Islet precursor cell (in vitro differentiated cells): ENCODE measurements at places on chromosomes 2 and 18.

- peak; percentile 70 for DNase-seq
Observed at GRCh38 chr2:11342551-11343367, 1.7 kb downstream of the ROCK2 start.

DNA sequence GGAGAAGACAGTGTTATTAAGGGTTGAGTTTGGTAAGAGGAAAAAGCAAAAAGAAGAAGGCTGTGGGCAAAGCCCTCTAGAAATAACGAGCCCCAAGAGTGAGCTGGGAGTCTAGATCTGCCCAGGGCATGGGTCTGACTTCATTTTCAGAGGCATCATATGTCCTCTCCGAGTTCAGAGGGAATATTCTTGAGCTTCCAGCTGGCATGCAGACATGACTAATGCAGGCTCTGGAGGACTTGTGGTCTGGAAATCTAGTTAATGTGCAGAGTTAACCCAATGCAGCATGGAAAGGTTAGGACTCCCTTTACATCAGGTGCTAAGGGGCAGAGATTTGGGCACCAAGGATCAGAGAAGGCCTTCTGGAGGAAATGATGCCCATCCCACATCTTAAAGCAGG is 7.3 kb downstream of the ACMSD start:
- no peak for DNase-seq

DNA sequence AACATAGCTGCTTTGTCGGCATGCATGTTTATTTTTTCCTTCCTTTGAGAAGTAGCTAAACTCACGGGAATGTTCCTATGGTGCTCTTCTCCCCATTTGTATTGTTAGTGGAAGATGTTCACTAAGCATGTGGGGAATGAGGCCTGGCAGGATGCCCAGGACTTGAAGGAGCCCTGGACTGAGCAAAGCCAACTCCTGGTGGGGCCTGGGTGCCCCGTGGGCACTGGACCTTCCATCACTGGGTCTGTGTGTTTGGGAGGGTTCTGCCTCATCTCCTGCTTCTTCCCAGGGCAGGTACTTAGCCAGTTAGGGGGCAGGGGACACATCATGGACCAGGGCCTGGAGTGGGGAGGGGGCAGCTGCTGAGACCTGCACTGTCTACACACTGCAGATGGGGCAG is 49.3 kb downstream of the ACAA2 start:
- no peak for DNase-seq

DNA sequence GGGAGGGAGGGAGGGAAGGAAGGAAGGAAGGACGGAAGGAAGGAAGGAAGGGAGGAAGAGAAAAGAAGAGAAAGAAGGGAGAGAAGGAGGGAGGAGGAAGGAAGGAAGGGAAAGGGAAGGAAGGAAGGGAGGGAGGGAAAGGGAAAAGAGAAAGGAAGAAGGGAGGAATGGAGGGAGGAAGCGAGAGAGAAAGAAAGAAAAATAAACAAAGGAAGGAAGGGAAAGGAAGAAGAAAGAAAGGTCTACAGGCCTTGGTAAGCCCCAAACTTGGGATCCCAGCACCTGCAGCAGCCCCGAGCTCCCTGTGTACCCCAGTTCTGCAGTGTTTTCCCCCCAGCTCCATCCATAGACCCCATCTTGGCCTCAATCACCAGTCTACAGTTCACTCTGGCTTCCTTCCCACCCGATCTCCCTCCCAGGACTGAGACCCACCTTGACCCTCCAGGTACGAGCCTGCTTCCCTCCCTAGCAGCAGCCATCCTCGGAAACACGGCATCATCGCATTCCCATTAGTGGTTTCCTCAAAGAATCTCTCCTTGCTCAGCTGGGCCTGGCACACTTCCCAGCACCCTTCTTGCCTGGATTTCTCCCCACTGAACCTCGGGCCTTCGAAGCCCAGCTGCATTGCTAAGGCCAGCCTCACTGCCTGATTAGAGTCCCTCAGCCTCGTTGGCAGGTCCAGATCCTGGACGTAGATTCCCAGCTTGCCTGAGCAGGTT is 46.1 kb upstream of the SH3BP4 start:
- no peak for DNase-seq

- DNase-seq, result no peak
Observed at GRCh38 chr2:219718066-219718465, 90.6 kb downstream of the SLC4A3 start.

DNA sequence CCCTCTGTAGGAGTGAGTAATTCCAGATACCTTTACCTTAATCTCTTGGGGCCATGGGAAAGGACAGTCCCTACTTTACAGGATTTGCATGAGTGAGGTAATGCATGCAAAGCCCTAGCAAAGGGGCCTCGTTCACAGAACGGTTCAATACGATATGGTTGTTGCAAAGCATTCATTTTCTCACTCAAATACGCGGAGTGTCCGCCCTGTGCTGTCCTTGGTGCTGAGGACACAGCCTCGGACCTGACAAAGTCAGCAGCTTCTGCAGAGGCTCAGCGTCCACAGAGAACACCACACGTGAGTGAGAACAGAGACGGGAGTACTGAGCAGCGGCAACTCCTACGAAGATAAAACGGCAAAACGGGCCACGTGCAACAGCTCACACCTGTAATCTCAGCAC is 125.7 kb downstream of the EIPR1 start:
- no peak for DNase-seq

DNA sequence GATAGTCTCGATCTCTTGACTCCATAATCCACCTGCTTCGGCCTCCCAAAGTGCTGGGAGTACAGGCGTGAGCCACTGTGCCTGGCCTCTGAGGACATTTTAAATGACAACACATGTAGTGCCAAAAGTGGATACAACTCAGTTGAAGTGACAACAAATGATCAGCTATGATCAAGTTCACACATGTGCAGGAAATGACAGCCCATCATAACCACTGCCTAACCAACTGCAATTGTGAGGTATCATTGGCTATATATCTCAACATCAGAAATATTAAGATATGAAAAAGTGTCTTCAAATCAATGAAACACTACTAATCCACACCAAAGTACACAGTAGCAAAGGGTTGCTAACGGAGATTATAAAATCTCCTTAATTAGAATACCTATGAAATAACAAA is 84.8 kb downstream of the DTNB start:
- DNase-seq, result no peak

GRCh38 chr2:227703961-227704360 is 13.9 kb downstream of the SLC19A3 start:
- peak; percentile 61 for DNase-seq

- no peak for DNase-seq
Observed at GRCh38 chr2:144518748-144519596, 947 bp downstream of the ZEB2 start.

DNA sequence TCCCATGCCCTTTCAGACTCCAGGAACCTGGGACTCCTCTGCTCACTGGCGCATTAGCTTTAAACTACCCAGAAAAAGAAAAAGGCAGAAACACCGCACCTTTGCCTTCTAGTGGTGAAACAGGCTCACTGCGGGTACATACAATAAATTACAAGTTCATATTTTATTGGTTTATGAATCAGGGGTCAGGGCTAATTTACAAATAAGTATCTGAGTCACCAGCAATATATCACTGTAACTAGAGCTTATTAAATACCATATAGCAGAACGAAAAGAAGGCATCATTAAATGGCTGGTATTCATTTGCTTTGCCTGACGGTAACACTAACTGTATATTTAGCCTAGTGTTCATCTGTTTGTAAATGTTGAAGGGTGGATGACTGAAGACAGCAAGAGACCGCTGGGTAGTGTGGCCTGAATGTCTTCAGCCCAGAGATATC is 26.9 kb upstream of the DTNB start:
- DNase-seq, result no peak

DNA sequence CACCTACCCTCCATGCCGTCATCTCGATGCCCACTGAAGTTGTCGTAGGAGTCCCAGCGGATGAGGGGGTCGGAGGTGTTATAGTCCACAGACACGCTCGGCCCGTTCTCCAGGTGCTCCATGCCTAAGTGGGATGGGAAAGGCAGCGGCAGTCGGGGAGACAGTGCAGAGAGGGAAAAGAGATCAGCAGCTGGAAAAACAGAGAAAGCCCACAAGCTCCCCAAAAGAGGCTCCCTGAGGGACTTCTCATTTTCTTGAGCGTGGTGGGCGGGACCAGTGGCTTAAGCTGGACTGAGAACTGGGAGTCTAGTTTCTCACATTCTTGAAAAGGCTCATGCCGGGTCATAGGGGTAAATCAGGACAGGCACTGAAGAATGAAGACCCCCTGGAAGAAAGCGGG is 121.9 kb downstream of the TNS1 start:
- DNase-seq, result no peak

DNA sequence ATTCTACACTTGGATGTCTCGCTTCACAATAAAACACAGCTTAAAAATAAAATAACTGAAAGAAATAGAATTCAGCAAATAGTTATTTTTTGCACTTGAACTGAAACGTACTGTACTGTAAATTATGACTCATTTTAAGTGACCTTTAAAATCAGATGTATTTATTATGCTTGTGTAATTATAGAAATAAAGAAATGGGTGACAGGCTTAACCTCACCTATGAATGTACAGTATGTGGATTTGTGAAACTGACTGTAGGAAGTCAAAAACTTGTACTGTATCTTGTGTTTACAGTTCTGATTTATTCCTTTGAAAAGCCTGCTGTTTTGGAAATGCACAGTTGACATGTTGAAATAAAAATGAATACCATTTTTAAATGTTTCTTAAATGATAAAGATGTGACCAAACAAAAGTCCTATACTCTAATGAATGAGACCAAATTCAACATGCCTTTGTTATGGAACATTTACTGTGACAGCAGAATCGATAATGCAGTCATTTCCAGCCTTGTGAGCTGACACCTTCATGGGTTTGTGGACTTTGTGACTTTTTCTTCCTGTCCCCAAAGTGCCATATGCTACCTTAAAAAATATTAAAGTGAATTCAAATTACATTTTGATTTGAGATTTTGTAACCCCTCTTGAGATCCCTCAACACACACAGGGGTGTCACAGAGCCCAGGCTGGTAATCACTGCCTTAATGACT is 32.7 kb downstream of the NEMP2 start:
- no peak for DNase-seq

- no peak for DNase-seq
Observed at GRCh38 chr2:74847070-74847858, 13.3 kb downstream of the HK2 start.
